Hematopoietic multipotent progenitor cell treated with erythropoietin and hydrocortisone succinate and interleukin-3 and kit ligand, for 15 days (in vitro differentiated cells): ENCODE measurements at places on chromosomes 13 and 19.
A peak's percentile ranks its signal among the peaks of the same experiment; 100 is the strongest.

DNA sequence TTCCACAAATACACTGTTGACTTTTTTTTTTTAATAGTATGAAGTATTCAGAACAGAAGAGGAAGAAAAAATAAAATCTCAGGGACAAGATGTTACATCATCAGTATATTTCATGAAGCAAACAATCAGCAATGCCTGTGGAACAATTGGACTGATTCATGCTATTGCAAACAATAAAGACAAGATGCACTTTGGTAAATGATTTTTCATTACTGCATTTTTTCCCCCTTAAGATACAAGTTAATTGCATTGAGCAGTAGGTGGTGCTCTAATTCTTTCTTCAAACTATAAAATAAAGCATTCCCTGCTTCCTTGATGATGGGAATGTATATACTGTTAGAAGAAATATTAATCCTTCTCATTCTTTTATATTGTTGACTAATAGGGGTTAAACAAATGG lies 17.1 kb downstream of the UCHL3 start:
- no peak for DNase-seq

- no peak for DNase-seq
Observed at GRCh38 chr19:45150751-45151281, 10.0 kb downstream of the NKPD1 start.

GRCh38 chr13:69565334-69565733 lies 542.3 kb upstream of the ATXN8OS start:
- DNase-seq: no peak

GRCh38 chr19:2721570-2722540 lies 683 bp upstream of the DIRAS1 start:
- DNase-seq: no peak

DNA sequence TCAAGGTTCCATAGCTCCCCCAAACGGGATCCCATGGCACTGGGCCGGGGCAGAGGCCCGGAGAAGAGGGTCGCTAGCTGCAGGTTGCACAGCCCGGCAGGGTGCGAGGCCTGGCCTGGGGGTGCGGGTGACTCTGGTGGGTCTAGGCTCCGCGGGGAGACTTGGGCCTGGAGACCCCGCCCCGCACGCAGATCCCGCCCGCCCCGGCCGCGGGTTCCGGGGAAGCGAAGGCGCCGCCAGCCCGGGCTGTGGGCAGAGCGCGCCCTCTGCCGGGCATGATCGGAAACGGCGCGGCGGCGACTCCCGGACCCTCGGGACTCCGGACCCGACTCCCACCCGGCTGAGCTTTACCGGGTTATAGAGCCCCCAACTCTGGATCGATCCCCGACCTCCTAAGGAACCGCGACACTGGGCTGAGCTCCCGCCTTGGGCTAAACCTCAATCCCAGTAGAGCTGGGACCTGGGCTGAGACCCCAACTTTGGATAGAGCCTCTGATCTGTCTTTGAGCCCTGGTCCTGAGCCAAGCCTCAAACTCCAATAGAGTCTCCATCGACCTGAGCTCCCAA lies 3.1 kb upstream of the TNFAIP8L1 start:
- peak; percentile 58 for DNase-seq

DNA sequence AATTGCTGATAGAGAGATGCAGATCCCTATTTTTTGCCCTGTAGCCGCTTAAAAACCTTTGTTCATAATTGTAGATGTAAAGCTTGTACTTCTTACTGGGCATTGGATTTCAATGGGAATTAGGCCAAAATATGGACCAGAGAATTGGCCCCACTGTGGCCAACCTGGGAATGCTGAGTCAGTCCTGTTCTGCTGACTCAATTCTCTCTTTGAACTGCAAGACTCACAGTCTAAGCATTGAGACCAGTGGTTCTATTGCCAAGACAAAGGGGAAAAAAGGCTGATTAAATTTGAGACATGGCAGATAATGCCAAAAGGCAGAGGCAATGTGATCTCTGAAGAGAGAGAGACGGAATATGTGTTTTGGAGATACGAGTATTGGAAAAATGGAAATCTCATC lies 72.5 kb upstream of the UBL3 start:
- no peak for DNase-seq

GRCh38 chr13:45372189-45373161 lies 31.5 kb upstream of the TPT1 start:
- no peak for DNase-seq

DNA sequence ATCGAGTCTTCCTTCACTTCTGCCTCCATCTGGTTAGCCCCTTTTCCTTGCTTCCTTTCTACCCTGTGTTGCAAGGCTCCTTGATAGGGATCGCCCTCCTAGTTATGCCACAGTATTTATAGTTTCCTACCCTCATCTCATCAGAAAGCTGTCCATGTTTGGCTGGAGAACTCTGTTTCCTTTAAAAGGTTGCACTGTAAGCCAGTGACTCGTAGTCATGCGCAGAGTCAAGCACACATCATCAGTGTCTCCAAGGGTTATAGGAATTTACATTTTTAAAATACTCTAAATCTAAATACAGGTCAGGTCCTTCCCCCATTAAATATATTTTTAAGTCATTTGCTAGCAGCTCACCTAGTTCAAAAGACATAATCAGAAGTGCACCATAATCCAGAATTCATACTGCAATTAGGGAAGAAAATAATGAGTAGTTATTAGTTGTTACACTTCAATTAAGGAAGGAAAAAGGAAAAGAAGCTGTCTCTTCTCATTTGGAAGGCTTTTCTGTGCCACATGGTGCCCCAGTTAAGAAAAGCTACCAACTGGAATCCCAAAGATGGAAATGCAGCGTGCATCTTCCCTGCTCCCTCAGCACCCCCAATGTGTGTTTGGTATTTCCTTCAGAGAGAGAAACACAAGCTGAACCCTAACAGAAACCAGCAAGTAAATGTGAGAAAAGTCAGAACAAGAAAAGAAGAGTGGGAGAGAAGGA lies 81.0 kb downstream of the GPR12 start:
- DNase-seq: no peak

- DNase-seq: no peak
Observed at GRCh38 chr13:111967572-111968201, 99.3 kb upstream of the SOX1 start.

GRCh38 chr19:42219812-42220750 lies at the start of gene ZNF526:
TSS of gene ZNF526 (plus strand) at chr19:42220312. CDS start at chr19:42224404, 4,092 bp downstream.
- peak; percentile 99 for DNase-seq
